Ascending aorta (tissue), 2 donors: ENCODE measurements at places on chromosomes 2 and 18. TPM values are rescaled to one million over a fixed set of nuclear protein-coding genes. Genes with fewer than 3 reads are reported as not detected.

Gene TUBA4A
- total RNA-seq, result 71.1 TPM

Gene TTC39C
- 18.2 TPM for total RNA-seq

- peak overlapping the region; percentile 89 for H3K27ac ChIP-seq
- peaks cover 23% of the 10 kb centered on the region for H3K4me1 ChIP-seq
- no peak for DNase-seq
- no peaks in the 10 kb centered on the region for H3K36me3 ChIP-seq
- H3K27me3 ChIP-seq, result no peaks in the 10 kb centered on the region
Observed at GRCh38 chr2:42902939-42903709, 110.7 kb upstream of the HAAO start.

DNA sequence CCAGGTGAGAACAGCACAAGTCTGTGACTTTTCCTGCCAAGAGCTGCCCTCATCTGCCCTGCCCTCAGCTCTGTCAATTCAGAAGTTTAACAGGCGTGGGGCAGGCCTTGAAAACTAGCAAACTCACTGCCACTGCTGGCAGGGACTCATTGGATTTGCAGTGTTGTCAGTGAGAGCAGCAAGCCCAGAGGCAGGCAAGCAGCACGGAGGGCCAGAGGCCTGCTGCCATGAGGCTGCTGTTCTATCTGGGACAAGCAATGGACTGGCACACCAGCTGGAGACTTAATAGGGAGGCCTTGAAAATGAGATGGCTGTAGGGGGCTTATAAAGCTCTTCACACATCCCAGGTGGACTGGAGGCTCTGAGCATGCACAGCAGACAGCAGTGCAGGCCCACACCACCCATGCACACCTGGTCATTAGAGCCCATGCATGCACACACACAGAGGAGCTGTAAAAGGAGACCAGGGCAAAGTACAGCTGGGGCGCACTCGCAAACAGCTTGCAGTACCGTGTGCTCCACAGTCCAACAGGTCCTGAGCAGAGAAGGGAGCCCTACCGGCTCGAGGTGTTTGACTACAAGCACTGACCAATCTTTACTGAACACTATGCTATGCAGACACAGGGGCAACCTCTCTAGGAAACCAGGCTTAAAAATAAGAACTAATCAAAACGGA is 28.7 kb downstream of the MGAT4A start:
- no peak overlapping the region for H3K4me3 ChIP-seq
- no peaks in the 10 kb centered on the region for H3K36me3 ChIP-seq
- no peak for DNase-seq
- H3K4me1 ChIP-seq, result peaks cover 36% of the 10 kb centered on the region
- H3K27ac ChIP-seq, result peak overlapping the region; percentile 67

GRCh38 chr2:226953206-226953605 is 117.4 kb downstream of the RHBDD1 start:
- DNase-seq, result peak; percentile 80
- no peaks in the 10 kb centered on the region for H3K36me3 ChIP-seq
- H3K4me3 ChIP-seq, result no peak overlapping the region
- H3K27ac ChIP-seq, result peak overlapping the region; percentile 35
- no peaks in the 10 kb centered on the region for H3K27me3 ChIP-seq

Gene ZNF892
- 1.4 TPM for total RNA-seq

DNA sequence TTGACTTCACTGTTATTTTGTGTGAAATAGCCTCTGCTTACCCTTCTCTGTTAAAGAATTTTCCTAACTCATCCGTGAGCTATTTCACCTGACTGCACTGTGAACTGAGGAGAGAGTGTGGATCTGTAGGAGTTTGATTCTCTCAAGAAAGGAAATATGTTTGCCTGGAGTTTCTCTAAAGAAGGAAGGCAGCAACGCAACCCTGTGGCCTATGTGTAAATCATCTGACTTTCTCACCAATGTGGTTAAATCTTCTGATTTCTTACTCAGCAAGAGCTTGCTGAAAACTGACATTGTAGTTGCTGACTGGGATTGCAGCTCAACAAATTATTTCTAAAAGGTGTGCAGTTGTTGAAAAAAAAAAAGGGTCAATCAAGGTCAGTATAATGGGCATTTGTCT is 153.9 kb upstream of the PELI1 start:
- H3K36me3 ChIP-seq, result no peaks in the 10 kb centered on the region
- no peaks in the 10 kb centered on the region for H3K4me1 ChIP-seq
- H3K27ac ChIP-seq, result no peak overlapping the region
- H3K4me3 ChIP-seq, result no peak overlapping the region

GRCh38 chr18:58860747-58861231 is 3.9 kb upstream of the ZNF532 start:
- H3K36me3 ChIP-seq, result no peaks in the 10 kb centered on the region
- no peak for DNase-seq
- H3K4me3 ChIP-seq, result peak overlapping the region; percentile 24
- no peaks in the 10 kb centered on the region for H3K27me3 ChIP-seq

GRCh38 chr2:160427629-160428404 is 65.8 kb downstream of the RBMS1 start:
- H3K36me3 ChIP-seq, result no peaks in the 10 kb centered on the region
- no peaks in the 10 kb centered on the region for H3K27me3 ChIP-seq
- peaks cover 3% of the 10 kb centered on the region for H3K4me1 ChIP-seq
- no peak for DNase-seq
- peak overlapping the region; percentile 55 for H3K4me3 ChIP-seq

DNA sequence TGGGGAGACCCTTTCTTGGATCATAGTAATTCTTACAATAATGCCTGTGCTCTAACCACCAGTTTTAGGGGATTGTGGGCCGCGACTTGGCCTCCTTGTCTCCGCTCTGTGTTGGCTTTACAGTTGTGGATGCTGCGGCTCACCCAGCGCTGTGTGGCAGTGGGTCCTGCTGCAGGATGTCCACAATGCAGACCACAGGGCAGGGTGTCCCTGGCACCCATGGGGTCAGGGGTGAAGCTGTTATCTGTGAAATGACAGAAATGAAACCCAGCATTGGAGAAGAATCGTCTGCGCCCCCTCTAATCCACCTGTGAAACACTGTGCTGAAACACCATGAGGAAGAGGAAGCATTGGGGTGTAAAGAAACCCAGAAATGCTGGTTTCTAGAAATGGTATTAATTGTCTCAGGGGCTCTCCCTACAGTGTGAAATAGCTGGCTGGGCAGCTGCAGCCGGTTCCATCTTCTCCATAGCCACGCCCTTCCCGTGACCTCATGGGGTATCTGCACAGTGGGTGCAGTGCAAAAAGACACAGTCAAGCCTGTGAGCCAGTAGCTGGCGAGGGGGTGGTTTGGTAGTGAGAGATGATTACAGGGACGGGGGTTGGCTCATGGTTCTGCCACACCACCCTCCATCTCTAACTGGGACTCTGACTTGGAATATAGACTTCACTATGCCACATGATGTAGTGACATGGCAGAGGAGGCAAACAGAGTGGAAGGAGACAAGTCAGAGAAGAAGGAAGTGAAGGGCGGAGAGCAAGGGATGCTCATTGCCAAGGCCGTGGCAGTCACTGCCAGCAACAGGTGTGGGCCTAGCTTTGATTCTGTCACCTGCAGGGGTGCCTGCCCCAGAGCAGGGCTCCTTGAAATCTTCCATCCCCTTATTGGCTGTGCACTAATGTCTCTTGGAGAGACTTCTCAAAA is 16.2 kb downstream of the INPP4A start:
- H3K4me1 ChIP-seq, result no peaks in the 10 kb centered on the region
- H3K27ac ChIP-seq, result no peak overlapping the region
- H3K27me3 ChIP-seq, result no peaks in the 10 kb centered on the region
- no peak overlapping the region for H3K4me3 ChIP-seq
- no peaks in the 10 kb centered on the region for H3K36me3 ChIP-seq
- peak; percentile 63 for DNase-seq

- no peak overlapping the region for H3K4me3 ChIP-seq
- H3K36me3 ChIP-seq, result no peaks in the 10 kb centered on the region
- DNase-seq, result no peak
Observed at GRCh38 chr18:69934601-69935265, 12.9 kb downstream of the CD226 start.

DNA sequence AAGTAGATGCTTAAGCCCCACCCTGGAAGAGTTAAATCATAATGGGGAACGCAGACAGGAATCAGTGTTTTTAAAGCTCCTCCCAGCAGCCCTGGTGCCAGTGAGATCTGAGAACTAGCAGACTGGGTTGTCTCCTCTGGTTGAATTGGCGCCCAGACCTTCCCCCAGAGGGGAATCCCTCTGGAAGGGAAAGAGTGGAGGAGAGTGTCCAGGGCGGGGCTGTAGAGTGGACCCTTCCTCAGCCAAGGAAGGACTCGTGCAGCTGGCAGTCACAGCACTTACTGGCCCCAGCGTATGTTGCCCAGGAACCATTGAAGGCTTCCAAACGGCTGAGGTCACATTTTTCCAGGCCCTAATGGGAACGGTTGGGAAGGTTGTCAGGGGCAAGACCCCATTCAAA is 62.5 kb downstream of the TGOLN2 start:
- H3K27me3 ChIP-seq, result no peaks in the 10 kb centered on the region
- H3K36me3 ChIP-seq, result no peaks in the 10 kb centered on the region
- DNase-seq, result no peak

DNA sequence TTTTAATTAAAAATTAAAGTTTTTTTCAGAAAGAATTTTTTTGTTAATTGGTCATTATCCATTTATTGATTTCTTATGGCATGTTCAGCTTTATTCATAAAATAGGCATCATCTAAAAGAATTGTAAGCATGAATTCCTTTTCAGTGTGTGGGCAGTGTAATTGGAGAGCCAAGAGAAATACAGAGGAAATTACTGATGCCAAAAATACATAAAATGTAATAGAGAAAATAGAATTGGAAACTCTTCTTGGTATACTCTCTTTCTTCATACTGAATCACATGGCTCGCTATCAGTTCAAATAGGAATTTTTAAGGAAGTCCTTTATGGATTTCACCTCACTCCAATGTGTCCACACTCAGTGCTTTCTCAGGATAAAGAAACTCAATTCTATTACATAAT is 663.6 kb upstream of the NRXN1 start:
- no peak overlapping the region for H3K27ac ChIP-seq
- no peaks in the 10 kb centered on the region for H3K4me1 ChIP-seq
- no peaks in the 10 kb centered on the region for H3K27me3 ChIP-seq
- H3K36me3 ChIP-seq, result no peaks in the 10 kb centered on the region
- H3K4me3 ChIP-seq, result no peak overlapping the region
- no peak for DNase-seq

DNA sequence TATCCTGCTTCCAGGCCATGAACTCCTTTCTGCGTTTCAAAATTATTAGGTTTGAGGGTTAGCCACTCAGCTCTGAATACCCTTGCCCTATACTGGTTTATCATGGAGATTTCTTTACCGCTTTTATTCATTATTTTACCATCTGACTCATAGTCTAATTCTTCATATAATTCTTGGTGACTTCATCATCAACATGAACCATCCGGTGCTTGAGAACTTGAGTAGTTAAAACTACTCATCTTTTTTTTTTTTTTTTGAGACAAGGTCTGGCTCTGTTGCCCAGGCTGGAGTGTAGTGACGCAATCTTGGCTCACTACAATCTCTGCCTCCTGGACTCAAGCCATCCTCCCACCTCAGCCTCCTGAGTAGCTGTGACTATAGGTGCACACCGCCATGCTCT is 94.2 kb upstream of the LHCGR start:
- H3K27ac ChIP-seq, result no peak overlapping the region
- H3K36me3 ChIP-seq, result no peaks in the 10 kb centered on the region
- H3K4me3 ChIP-seq, result no peak overlapping the region

GRCh38 chr2:20538308-20539132 is 91.6 kb downstream of the RHOB start:
- H3K36me3 ChIP-seq, result no peaks in the 10 kb centered on the region
- no peak overlapping the region for H3K27ac ChIP-seq
- H3K4me1 ChIP-seq, result peaks cover 4% of the 10 kb centered on the region
- no peaks in the 10 kb centered on the region for H3K27me3 ChIP-seq
- no peak overlapping the region for H3K4me3 ChIP-seq
- no peak for DNase-seq
